Erythroblast (primary cell): ENCODE measurements at places on chromosomes 2 and 18.

- DNase-seq: no peak
These were observed 282.2 kb upstream of the SYT4 start for GRCh38 chr18:43559507-43559906.

DNA sequence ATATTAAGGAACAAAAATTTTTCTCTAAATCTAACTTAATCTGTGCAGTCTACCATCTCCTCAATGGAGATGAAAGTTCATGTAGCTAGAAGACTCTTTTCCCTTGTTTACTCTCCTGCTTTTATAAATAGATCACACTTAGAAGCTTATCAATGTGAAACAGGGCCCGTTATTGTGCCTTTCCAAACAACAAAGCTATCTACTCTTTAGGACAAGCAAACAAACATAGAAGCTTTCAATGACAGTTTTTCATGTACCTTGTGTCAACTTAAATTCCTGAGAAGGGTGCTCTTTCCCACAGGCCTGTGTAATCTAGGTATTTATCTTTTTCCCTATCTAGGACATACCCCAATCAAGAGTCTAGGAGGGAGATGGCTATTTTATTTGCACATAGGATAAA, 247.8 kb upstream of the CWC22 start:
- DNase-seq: no peak

DNA sequence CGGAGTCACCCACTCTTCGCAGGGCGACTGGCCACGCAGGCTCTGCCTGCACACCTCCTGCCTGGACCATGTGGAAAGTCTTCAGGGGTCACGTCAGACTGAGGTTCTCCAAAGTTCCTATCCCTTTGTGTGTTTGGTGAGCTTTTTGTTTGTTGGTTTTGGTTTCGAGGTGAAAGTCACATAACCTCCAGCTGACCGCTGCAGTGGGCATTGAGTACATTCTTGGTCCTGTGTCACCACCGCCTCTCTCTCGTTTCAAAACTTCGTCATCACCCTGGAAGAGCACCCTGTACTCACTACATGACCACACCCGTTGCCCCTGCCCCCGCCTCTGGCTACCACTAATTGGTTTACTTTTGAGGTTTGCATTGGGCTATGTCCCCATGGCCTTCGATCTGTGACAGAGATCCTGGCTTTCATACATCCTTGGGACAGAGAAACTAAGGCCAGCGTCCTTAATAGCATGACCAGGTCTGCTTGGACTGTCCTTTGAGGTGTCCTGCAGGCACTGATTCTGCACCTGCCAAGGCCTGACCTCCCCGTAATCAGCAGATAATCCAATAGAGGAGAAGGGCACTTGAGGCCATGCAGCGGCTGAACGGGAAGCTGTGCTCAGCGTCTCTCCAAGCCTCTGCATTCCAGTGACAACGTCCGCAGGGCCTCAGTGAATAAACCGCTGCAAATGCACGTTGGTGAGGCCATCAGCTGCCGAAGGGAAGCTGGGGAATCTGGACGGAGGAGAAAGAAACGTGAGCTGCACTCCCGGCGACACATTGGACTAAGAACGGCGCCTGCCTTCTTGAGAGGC, 46.8 kb downstream of the SH3BP4 start:
- no peak for DNase-seq

GRCh38 chr18:59305295-59305694, 13.2 kb downstream of the CPLX4 start:
- no peak for DNase-seq

DNA sequence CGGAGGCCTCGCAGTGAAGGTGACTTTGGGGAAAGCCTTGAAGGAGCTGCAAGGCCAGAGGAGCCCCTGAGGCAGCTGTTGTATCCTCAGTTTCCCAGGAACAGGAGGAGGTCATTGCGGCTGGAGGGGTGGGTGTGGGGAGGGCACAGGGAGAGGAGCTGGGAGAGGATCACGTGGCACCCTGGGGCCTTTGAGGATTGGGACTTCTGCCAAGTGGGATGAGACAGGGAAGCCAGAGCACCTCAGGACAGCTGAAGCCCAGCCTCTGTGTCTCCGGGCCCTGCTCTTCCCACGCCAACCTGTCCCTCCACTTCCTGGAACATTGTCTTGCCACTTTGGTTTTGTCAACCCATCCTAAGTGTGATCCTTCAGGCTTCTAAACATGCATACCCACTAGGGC, 19.4 kb upstream of the RRM2 start:
- DNase-seq: no peak

- no peak for DNase-seq
These were observed 408.9 kb downstream of the RIT2 start for GRCh38 chr18:42706618-42707017.

DNA sequence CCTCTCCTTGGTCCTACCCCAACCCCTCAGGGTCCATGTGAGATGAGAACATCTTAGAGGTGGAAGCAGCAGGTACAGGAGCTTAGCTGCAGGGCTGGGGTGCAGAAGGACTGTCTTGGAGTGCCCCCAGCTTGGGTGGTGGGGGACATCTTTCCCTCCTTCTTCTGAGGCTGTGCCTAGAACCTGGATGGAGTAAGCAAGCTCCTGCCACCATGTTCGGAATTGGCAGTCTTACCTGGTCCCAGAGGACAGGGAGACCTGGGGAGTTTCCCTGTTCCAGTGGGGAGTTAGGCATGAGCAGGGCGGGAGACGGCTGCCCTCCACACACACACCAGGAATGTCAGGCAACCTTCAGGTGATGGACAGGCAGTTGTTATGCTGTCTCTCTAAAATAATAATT, 131.0 kb upstream of the COPS8 start:
- no peak for DNase-seq

DNA sequence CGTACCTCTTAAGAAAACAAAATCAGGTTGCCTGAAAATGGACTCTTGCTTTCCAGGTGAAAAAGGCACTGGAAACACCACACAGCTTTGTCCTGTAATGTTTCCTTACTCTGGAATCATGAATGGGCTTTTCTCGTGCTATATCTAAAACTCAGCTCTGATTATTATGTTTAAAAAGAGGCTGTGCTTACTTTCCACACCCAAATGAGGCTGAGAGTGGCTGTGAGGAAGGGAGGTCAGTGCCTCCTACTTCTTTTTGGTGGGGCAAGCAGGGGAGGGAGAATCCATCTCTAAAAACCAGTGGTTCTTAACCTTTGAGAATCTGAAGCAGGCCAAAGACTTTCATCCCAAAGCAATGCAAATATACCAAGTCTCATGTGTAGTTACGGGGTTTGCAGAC, 148.6 kb downstream of the FAM210A start:
- DNase-seq: no peak

DNA sequence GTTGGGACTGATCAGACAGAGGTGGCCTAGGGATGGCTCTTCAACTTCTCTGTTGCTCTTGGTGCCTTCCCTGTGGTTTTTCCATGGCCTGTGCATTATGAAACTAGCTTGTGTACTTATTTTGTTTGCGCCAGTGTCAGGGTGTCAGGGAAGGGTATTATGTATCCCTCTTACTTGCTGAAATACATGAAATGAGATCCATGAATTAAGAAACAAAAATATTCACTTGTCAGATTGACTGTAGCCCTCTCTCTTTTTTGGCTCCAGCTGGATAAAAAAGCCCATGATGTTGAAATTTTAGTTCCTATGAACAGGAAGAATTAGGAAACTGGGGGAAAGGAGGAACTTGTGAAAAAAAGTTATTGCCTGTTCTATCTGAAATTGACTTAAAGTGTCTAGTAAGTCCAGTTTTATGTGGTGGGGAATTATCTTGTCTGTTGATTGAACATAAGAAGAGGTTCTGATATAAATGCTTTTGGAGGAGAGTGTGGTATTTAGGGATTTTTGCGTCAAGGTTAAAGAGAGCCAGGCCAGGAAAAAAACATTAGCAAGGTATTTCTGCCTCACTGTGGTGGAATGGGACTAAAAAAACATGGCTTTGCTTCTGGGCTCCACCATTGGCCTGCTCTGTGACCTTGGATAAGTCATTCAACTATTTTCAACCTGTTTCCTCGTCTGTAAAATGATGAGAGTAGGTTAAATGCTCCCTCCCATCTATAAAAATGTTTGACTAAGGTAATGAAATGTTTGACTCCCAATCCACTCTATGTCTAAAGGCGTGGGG, 12.0 kb downstream of the UGP2 start:
- no peak for DNase-seq

GRCh38 chr18:34773378-34773777, 63.3 kb downstream of the DTNA start:
- DNase-seq: no peak

DNA sequence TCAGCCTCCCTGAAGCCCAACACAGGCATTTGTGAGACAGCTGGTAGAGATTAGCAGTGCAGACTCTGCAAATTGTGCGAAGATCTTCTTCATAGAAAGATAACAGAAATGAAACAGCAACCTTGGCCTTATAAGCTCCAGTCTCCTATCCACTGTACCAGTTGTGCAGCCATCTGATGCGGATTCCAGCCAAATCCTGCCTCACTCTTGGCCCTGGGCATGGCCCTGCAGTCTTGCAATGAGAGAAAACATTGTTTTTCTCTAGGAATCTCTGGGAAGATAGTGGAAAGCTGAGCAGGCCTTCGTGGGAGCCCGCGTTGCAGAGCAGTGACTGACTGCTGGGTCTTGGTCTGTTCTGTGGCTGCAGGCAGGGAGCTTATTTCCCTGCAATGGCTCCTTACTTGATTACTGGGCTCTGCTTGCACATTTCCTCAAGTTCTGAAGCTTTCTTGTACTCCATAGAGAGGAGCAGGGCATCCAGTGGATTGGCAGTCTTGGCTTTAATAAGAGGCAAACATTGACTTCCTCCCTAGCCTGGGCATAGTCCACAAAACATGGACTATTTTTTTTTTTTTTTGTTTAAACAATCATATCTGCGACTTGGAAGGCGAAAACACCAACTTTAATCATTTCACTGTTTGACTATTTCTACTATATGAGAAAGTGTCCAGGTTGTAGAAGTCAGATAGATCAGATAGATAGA, 193.0 kb downstream of the ACTR3 start:
- no peak for DNase-seq

DNA sequence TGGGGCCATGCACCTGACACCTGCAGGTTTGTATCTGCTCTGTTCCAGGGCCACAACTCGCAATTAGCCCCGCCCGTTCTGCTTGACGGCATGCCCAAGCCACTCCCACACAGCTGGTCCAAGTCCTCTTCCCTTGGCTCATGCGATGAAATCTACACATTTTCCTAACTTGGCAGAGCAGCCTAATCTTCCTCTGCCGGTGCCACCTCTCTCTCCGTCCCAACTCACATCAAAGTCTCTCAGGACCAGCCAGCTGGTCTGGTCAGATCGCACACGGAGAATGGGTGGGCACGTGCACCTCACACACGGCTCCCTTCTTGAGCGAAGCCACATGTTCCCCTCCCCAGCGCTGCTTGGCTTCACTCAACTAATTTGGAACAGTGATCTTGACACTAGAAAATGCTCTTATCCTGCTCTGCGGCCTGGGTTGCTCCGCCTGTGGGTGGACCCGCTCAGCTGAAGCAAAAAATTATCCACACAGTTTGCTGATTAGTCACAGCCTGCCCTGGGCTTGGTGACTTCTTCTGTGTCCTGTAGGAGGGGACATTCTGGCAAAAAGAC, 176.7 kb downstream of the NRP2 start:
- DNase-seq: no peak

GRCh38 chr18:79515944-79516351, 120.2 kb downstream of the NFATC1 start:
- no peak for DNase-seq

- no peak for DNase-seq
These were observed 864.6 kb upstream of the FSHR start for GRCh38 chr2:50018921-50019320.

- no peak for DNase-seq
These were observed 40.2 kb upstream of the STAT4 start for GRCh38 chr2:191190861-191191552.

- DNase-seq: no peak
These were observed 122.1 kb upstream of the RMDN2 start for GRCh38 chr2:37802899-37803379.

DNA sequence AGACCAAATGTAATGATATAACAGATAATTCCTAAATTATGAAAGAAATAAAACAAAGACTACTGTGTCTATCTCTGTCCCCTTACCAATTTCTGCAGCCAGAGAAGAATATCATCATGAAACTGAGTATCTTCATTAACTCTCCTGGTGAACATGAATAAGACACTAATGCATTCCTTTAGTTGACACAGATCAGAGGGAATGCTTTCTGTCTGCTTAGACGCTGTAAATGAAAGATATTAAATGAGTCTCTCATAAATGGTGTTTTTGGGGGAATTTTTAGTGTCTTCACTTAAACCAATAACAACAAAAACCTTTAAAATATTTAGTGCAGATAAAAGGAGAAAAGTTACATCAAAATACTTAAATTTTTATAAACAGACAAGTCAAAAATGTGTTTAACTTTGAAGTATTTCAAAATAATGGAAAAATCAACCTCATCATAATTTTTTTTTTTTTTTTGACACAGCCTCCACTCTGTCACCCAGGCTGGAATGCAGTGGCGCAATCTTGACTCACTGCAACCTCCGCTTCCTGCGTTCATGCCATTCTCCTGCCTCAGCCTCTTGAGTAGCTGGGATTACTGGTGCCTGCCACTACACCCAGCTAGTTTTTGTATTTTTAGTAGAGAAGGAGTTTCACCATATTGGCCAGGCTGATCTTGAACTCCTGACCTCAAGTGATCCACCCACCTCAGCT, 16.0 kb downstream of the EPG5 start:
- no peak for DNase-seq

- peak; percentile 8 for DNase-seq
These were observed 125.8 kb downstream of the C1D start for GRCh38 chr2:67936969-67937368.

DNA sequence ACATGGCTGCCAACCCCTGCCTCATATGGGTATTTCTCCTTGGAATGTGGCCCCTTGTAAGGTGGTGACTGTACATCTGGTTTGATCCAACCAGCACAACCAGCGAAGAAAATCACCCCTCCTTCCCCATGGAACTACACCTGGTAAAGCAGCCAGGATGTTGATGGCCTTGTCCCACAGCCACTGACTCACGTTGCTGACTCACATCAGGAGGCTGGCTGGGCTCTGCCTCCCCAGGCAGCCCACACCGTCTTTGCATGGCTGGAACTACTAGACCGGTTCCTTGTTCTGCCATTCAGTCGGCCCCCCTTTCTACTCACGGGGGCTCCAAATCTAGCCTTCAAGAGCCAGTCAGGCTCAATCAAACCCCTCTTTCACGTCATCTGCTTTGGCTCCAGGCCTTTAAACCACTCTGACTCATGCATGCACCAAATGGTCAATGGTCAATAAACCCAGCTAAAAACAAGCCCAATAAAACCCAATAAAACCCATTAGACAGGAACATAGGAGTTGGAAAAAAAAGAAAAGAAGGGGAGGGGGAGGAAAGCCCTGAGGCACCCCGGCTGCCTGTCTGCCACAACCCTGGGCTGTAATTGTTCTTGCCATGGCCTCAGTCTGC, 114.8 kb downstream of the PLB1 start:
- peak; percentile 26 for DNase-seq

- no peak for DNase-seq
These were observed 56.6 kb upstream of the AGPS start for GRCh38 chr2:177335917-177336450.
